ENCODE measurements at places on chromosomes 1 and 21. TPM values are rescaled to one million over a fixed set of nuclear protein-coding genes. Genes with fewer than 3 reads are reported as not detected.

SLC16A4 gene
- polyA plus RNA-seq = 59.4 TPM

DNA sequence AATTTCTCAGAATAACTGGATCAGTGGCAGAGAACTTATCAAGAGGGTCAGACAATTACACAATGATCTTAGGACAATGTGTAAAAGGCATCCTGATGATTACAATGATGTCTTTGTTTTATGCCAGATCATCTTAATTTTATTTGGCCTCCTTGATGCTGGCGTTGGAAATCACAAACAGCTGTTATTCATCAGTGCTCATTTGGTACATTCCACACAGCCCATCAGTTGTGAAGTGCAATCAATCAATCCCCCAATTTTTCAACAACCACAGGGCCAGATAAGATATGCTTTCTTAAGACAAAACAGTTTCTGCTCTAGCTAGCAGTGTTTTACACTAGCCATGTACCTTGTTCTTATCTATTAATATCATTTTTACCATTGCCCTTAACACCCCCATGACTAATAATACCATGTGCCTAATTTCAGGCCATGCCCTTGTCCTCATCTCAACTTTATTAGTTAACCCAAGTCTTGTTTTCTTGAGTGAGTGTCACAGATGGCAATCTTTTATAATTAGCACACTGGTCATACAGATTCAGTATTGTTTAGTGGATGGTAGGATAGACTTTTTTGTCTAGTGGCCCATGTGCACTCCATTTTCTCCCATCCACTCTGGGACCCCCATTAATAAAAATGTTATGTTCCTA lies 40.8 kb upstream of the COL24A1 start:
- DNase-seq = no peak

OR10J1 gene
- 0.03 TPM for polyA plus RNA-seq

SPATA46 gene
- 0.37 TPM for polyA plus RNA-seq

DNA sequence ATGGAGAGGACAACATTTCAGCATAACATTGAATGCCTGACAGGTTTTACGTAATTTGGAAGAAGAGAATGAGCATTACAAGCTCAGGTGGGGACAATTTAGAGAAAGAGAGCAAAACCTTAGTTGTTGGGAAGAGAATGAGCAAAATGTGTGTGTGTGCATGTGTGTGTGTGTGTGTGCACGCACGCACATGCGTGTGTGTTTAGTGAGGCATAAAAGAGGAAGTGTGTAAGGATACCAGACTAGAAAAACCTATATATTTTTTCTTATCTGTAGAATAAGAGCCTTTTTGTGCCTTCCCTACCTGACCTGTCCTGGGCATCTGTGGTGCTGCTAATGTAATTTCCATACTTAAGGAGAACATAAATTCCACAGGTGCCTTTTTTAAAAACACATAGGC lies 99.0 kb upstream of the PLXNA2 start:
- no peak for DNase-seq

GRCh38 chr1:18643154-18644012 lies 12.7 kb downstream of the PAX7 start:
- DNase-seq = no peak

GRCh38 chr1:22676916-22677583 lies 24.0 kb downstream of the C1QB start:
- no peak for DNase-seq

DNA sequence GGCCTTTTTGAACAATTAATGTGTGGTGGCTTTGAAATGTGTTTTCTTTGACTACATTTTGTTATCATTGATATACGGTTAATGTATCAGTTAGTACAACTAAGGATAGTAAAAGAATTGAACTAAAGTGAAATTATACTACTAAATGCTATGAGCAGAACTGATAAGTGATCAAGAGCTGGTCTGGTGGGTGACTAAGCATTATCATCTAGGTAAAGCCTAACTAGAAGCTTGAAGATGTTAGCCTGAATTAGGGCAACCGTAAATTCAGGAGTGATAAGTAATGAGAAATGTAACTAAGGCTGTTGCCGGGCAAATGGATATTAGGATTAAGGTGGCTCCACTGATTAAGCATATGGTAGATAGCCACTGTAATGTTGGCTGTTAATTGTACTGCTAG lies 16.0 kb upstream of the GCLM start:
- DNase-seq = no peak

Measured in left renal cortex interstitium (tissue), 4 donors.